Nucleus accumbens (tissue), 56 donors: ENCODE measurements at places on chromosomes 3 and 15.

DNA sequence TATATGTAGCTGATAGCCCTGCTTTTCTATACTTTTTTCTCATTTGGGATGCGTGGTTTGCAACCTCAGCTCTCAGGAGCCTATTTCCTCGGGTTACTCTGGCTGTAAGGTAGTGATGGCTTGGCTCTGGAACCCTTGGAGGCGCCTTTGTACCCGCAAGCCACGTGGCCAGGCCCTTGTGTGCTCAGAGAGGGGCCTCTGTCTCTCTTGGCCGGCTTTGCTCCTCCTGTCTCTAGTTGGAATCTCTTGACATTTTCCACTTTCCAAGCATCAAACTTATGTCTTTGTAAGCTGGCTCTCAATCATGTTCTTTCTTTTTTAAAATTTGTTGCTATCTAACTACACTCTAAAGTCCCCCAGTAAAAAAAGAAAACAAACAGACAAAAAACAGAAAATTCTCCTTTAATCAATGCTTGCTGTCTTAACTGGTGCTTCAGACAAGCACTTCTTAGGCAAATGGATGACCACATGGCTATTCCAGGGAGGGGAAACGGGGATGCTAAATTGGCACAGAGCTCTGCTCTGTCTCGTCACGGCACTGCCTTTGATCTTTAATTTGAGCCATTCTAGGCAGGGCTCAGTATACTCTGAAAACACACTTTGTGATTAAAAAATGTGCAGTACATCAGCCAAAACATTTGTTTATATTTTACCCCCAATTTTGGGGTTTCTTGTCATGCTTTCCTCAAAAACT is 180.4 kb upstream of the NR2E3 start:
- DNase-seq: no peak

GRCh38 chr3:128603811-128604775 is 46.5 kb downstream of the RPN1 start:
- DNase-seq: no peak

GRCh38 chr15:92524161-92524560 is 130.5 kb downstream of the ST8SIA2 start:
- no peak for DNase-seq

DNA sequence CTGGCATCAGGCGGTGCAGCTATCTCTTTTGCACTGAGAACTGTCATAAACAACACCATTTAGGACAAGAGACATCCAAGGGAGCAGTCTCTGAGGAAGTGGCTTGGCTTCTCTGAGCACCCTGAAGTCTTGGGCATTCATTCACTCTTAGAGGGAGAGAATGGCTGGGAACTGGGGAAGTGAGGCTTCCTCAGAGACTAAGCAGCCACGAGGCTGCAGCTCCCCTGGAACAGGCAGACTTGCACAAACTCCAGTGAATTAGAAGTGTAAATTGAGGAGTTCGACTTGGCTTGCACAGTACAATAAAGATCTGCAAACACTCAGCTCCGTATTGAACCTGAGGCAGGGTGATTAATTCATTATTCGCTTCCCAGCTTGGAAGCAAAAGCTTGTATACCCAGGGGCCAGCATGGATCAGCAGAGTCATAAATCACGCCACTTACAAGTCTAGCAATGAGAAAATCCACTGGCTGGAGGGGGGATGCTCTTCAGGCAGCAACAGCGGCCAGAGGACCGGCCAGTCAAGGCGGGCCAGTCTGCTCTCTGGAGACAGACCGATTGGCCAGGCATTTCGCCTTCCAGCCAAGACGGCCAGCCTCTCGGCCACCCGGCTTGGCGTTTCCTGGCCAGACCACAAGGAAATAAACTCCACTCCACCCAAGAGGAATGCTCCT is 118.8 kb upstream of the ADPGK start:
- DNase-seq: no peak

GRCh38 chr3:76570436-76571057 is 469.4 kb upstream of the ROBO2 start:
- no peak for DNase-seq

DNA sequence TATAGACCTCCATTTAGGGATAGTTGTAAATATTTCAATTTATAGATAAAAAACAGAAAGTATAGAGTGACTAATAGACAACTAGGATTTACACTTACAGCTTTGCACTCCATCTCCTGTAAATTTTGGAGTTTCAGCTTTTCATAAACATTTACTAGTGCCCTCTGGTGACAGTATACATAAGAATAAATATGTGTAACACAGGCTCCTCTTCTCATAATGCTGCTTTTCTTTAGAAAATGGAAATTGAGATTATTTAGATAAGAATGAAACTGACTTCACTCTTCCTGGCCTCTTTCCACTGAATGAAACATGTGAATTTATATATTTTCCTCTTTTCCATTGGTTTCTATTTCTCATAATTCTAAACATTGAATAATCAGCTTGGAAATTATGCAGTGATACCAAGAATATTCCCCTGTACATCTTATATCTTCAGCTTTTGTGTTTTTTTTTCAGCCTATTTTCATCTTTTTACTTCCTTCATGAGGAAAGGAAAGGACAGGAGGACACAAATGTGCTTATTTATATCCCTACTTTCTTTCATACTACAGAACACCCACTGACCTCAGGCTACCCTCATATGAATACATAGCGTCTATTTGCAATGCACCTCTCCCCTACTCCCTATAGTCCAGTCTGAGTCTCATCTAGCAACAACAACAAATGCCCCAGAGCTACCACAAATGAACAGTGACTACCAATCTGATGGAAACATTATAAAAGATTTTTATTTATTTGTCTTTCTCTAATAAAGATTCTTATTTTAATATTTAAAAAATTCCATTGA is 103.1 kb upstream of the CCDC39 start:
- no peak for DNase-seq

DNA sequence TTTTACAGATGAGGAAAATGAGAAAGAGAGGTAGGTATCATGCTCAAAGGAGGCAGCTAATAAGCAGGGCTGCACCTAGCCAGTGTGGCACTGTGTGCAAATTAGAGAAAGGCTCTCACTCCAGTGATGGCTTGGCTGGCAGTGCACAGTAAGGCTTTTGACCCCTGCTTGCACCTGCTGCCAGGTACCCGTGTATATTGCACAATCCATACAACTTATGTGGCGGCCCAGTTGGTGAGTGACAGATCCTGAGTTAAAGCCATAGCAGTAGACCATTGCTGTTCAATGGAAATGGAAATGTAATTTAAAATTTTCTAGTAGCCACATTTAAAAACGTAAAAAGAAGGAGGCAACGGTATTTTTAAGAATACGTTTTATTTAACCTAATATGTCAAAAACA is 266.4 kb upstream of the AZI2 start:
- DNase-seq: no peak

DNA sequence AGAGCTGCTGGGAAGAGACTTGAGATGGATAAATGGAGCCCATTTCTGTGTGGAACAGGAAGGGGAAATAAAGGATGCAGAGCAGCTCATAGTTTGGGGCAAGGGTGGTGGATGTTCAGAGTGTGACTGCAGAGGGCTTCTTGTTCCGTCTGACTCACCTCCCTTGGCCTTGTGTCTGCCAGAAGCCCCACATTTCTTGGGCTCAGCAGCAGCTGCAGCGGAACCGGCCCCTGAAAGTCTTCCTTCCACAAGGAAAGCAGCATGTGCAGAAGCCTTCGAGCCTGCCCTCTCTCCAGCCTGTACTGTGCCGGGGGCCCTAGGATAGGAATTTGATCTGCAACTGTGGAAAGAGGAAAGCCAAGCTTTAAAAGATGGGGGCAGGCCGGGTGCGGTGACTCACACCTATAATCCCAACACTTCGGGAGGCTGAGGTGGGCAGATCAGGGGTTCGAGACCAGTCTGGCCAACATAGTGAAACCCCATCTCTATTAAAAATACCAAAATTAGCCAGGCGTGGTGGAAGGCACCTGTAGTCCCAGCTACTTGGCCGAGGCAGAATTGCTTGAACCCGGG is 11.5 kb downstream of the CDAN1 start:
- no peak for DNase-seq

- no peak for DNase-seq
Measured at GRCh38 chr15:95298729-95299128, 1031.8 kb upstream of the NR2F2 start.

DNA sequence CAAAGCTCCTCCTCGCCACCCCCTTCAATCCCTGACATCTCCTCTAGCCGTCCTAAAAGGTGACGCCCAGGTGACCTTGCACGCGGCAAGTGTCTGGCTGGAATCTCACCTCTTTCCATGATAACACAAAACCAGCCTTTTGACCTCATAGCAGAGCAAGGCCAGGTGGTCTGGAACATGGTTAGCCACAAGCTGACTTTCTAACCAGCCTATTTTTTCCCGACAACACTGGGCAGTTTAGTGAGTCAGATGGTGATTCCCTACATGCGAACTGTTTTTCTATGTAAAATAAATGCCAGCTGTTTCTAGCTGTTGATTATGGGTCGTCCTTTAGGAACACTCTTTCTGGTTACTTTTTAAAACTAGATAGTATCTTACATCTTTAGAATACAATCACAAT is 243.0 kb downstream of the CD47 start:
- DNase-seq: no peak
